Activated T-cell treated with anti-CD3 and anti-CD28 coated beads, Interleukin-2, amount 50 U/mL, for 72 hours (primary cell): ENCODE measurements at places on chromosomes 2 and 18.
A peak's percentile ranks its signal among the peaks of the same experiment; 100 is the strongest.

- DNase-seq, result no peak
Observed at GRCh38 chr18:50696436-50696835, 123.4 kb downstream of the MRO start.

DNA sequence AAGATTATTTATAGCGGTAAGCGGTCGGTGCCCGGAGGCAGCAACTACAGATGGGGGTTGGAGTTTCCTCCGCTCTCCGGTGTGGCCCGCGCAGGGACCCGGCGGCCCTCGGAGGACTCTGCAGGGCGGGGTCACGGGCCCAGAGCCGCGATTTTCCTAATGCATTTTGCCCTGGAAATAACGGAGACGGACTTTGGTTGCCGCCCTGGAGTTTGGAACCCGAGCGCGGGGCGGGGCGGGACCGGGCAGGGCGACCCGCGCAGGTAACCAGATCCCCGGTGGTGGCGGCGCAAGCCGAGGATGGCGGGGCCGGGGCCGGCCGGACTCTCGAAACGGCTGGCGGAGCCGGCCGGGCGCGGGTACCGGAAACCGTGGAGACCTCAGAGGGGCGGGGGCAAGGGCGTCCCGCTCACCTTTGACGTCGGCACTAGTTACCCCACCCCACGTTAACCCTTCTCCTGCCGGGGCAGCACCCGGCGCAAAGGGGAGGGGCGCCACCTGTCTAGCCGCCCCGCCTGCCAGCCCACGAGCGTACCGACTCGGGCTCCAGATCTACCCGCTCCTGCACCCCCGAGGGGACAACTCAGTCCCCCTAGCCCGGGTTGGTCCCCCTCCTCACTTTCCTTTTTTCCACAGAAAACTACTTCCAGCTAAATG lies 2.9 kb downstream of the CYP26B1 start:
- no peak for DNase-seq

- no peak for DNase-seq
Observed at GRCh38 chr2:11213090-11213638, 57.9 kb downstream of the SLC66A3 start.

GRCh38 chr2:156986339-156986988 lies 271.0 kb upstream of the GALNT5 start:
- no peak for DNase-seq

DNA sequence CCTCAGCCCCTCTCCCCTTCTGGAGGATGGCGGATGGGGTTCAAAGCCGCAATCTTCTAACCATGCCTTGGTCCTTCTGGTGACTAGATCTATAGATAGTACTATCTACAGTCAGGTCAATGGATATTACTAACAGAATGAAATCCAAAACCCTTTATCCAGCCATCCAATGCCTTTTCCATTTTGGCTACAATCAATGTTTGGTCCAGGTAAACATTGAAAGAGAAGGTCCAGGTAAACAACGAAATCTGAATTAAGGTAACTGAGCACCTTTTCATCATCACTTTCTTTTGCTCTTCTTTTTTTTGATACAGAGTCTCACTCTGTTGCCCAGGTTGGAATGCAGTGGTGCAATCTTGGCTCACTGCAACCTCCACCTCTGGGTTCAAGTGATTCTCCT lies 9.7 kb downstream of the PPP4R3B start:
- no peak for DNase-seq

GRCh38 chr2:74406035-74406434 lies 15.4 kb downstream of the C2orf81 start:
- DNase-seq, result no peak

DNA sequence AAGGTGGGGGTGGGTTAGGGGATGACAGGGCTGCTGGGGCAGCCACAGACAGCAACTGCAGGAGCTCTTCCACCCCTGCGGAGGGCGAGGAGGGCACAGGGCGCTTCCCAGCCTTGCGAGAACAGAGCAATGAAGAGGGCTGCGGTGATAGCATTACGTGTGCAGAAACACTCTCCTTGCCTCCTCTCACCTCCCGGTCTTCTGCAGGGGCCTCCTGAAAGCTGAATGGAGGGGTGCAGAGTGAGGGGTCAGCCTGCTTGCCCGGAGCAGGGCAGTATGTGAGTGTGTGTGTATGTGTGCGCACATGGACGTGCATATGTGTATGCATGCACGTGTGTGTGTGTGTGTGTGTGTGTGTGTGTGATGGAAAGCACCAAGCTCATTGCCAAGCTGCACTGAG lies 29.5 kb upstream of the IL1R2 start:
- no peak for DNase-seq

DNA sequence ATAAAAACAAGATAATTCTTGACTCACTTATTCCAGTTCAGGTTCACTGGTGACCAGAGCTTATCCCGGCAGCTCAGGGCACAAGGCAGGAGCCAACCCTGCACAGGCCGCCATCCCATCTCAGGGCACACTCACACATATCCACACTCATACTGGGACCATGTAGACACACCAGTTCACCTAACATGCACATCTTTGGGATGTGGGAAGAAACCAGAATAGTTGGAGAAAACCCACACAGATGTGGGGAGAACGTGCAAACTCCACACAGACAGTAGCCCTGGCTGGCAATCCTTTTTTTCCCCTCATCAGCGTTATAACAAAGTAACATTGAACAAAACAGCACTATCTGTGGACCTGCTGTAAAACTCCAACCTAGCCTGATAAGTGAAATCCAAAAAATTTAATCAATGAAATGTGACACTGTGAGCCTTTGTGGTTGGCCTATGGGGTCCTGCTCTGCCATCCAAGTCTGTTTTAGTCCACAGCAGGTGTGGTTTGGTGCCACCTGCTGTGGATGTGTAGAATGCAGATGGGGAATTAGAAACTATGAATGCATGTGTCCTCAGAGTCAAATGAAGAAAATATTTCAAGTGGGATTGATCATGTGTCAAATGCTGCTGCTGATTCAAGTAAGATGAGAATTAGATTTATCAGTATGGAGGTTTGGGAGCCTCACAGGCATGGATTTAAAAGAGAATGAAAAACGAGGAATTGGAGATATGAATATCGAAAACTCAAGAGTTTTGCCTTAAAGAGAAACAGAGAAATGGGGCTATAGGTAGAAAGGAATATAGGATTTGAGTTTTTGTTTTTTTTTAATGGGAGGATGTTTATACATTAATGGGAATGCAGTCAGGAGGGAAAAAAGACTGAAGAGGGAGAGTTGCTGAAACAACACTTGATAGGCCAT lies 47.0 kb downstream of the UGP2 start:
- peak; percentile 31 for DNase-seq

- DNase-seq, result no peak
Observed at GRCh38 chr2:159218389-159218788, 68.1 kb downstream of the WDSUB1 start.

GRCh38 chr2:233404222-233404621 lies 49.9 kb downstream of the DGKD start:
- peak; percentile 59 for DNase-seq

DNA sequence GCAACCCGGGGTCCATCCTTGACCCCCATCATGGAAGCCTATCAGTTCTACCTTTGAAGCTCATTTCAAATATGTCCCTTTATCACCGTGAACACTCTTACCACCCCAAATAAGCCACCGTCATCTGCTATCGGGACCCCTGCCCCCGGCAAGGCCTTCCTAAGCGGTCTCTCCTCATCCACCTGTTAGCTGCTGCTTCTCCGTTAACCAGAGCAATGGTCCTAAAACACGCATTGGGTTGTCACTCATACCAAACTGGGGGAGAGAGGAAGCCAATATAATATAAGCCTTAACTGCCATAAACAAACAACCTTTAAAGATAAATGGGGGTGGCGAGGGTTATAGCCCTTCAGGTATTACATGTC lies 680 bp downstream of the ASNSD1 start:
- no peak for DNase-seq

DNA sequence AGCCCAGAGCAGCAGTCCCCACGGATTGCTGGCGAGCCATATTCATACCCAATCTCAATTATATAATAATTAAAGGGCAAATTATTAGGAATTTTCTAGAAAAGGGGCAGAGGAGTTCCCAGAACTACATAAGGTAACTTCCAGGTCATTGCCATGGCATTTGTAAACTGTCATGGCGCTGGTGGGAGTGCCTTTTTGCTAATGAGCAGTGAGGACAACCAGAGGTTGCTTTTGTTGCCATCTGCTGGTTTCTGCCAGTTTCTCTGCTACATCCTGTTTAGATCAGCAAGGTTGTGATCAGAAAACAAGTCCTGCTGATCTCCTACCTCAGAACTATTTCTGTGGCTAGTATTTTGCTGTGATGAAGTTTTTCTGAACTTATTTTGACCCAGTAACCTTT lies 159.8 kb upstream of the PIEZO2 start:
- DNase-seq, result no peak

DNA sequence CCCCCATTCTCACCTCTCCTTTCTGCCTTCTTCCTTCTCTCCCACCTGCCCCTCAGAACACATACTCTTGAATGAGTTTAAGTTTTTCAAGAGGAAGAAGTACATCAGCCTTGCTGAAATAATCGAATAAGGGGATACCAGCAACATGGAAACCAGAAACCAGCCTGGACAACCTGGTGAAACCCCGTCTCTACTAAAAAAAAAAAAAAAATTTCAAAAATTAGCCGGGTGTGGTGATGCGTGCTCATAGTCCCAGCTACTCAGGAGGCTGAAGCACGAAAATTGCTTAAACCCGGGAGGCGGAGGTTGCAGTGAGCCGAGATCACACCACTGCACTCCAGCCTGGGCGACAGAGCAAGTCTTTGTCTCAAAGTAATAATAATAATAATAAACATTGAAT lies 75.0 kb upstream of the SLC1A4 start:
- no peak for DNase-seq

DNA sequence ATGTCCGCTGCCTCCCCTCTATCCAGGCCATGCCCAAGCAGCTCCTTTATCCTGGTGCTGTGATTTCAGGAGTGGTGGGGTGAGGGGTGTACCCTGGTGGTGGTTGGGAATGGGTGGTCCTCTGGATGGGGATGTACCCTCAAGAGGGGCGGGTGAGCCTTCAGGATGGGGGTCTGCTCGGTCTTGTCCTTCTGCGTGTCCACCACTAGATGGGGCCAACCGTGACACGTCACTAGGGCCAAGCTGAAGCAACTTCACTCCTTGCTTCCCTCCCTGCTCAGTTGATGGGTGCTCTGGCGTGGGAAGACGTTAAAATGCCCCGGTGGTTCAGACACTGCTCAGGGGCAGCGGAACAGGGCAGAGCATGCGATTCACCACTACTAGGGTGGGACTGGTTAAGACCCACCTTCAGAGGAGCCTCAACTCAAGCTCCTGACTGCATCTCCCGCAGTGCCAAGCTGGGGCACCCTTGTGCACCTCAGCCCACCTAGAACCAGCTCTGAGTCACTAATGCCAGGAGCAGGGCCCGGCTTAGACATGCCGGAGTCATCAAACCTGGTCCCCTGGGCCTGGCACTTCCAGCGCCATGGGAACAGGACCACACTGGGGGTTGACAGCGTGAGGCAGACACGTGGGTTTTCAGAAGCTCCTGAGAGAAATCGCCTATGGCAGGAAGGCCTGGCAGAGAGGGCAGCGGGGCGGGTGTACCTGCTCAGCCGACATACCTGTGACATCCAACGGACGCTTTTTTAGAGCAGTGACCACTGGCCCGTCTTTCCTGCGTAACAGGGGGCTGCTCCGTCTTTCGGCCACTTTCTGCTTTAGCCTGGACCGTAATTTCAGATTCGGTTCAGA lies 256.7 kb downstream of the HDAC4 start:
- DNase-seq, result peak; percentile 34

DNA sequence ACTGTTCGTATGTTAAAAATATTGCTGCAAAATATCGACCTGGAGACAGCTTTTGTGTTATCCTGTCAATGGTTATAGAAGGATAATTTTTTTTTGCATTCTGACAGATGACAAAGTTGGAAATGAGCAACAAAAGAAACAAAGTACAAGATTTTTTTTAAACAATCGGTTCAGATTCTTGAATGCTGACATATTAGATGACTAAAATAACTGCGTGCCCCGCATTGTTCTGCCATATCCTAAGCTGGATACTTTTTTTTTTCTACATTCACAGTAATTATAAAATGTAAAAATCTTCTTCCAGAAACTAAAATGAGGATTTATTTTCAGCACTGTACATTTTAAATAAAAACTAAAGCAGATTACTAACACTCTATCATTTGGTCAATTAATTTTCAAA lies 67.1 kb downstream of the ABCG8 start:
- no peak for DNase-seq

DNA sequence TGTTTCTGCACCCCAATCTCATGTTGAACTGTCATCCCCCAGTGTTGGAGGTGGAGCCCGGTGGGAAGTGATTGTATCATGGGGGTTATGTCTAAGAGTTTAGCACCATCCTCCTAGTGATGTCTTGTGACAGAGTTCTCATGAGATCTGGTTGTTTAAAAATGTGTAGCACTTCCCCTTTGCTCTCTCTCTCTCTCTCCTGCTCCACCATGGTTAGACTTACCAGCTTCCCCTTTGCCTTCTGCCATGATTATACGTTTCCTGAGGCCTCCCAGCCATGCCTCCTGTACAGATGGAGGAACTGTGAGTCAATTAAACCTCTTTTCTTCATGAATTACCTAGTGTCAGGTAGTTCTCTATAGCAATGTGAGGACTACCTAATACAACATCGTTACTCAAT lies 396.9 kb upstream of the LRATD1 start:
- DNase-seq, result no peak

- no peak for DNase-seq
Observed at GRCh38 chr2:105879803-105880300, 135.1 kb downstream of the NCK2 start.

DNA sequence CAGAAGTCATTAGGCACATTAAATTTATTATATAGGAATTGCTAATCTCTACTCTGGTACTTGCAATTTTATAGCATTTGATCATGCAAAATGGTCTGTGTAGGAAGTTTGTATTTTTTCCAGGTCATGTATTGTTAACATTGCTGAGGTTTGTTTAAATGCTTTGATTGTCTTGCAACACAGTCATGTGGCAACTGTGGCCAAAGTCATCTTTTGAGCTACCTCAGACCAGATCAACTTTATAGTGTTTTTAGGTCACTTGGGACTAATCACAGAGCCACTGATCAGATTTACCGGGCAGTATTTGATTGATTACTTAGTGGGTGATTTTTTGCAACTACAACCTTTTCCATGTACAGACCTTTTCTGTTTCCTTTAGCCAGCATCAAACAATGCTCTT lies 3.7 kb downstream of the SERPINB5 start:
- no peak for DNase-seq

GRCh38 chr2:73494031-73494430 lies 108.4 kb downstream of the ALMS1 start:
- no peak for DNase-seq

DNA sequence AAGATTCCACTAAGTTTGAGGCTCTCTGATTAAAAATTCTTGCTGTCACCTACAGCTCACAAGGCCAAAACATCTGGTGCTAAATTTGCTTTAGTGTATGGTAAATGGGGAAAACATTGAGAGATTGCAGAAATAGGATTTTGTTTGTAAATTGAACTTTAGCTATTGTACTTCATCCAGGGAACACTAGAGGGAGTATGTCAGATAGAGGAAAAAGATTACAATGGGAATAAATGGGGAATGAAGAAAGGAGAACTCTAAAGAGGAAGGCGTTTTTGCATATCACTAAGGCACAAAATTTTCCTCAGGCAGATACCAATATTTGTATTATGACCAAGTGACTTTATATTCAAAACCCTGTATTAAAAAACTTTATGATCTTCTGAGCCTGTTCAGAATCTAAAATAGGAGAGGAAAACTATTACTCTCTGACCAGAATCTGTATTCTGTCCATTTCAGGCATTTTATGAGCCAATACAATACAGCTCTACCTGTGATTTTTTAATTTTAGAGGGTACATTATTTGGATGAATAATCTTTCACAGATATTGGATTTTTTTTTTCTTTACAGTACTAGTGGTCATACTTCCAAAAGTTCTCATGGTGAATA lies 52.3 kb upstream of the ITGB6 start:
- DNase-seq, result no peak
